ENCODE measurements at places on chromosomes 12 and 14. TPM values are rescaled to one million over a fixed set of nuclear protein-coding genes. Genes with fewer than 3 reads are reported as not detected.

Gene PLEKHG3
- total RNA-seq = 62.8 TPM

Gene SUSD6
- total RNA-seq = 85.4 TPM

Gene WIF1
- total RNA-seq = not detected

Gene PTGDR
- total RNA-seq = 17.1 TPM

Gene AP1G2
- total RNA-seq = 181 TPM

DNA sequence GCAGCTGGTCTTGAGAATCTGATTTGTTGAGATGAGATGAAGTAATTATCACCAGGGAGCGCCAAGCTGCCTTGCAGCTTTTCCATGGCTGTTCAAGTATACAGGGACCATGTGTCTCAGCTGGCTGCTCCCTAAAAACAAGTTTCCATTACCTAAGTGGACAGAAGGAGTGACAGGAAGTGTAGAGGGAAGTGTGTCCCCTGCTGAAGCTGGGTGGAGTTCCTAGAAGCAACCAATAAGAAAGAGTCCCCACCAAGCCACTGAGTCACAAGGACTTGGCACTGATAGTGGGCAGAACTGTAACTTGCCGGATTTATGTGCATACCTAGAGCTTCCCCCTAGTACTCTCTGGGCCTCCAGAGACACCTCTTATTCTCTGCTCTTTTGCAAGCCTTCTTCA, 1.5 kb upstream of the GPX2 start:
- no peak for DNase-seq

DNA sequence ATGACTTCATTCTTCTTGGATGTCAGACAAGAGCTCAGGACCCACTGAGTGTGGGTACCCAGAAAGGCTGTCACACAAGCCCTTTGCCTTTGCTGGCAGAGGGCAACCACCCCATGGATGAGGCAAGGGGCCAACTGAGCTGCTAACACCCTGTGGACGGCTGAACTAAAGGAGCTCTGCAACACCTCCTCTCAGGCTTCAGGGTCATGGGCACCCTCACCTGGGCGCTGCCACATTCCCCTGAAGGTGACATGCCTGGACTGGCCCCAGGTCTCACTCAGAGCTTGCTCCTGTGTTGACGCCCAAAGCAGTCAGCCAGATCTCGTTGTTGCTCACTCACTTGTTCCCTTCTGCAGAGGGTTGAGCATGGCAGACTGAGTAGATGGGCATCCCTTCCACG, 336.8 kb upstream of the TMEM132C start:
- no peak for DNase-seq

DNA sequence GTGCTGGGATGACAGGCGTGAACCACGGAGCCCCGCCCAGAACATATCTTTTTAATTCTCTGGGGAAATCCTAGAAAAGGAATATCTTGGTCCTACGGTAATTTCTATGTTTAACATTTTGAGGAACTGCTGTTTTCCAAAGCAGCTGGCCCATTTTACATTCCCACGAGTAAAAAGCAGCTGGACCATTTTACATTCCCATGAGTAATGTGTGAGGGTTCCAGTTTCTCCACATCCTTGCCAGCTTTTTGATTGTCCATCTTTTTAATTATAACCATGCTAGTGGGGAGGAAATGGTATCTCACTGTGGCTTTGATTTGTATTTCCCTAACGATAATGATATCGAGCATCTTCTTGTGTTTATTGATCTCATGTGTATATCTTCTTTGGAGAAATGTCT, 4.4 kb upstream of the P2RX4 start:
- DNase-seq = no peak
